ENCODE measurements at places on chromosomes 4 and X.
A peak's percentile ranks its signal among the peaks of the same experiment; 100 is the strongest.

DNA sequence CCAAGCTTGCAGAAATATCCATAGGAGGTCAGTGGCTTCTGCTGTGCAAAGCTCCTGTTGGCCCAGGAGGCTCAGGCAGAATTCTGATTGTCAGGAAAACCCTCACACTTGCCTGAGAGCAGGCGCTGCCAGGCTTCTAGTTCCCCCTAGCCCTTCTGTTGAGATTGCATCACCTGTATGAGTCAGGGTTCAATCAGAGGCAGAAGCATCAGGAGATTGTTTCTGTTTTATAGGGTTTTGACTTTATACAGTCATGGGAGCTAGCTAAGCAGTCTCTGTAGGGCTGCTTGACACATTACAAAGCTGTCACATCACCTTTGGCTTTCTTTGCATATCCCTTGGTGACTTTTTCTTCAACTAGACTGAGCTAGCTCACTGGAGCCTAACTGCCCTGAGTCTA, 27.8 kb downstream of the DIPK2B start:
- peak; percentile 52 for DNase-seq

DNA sequence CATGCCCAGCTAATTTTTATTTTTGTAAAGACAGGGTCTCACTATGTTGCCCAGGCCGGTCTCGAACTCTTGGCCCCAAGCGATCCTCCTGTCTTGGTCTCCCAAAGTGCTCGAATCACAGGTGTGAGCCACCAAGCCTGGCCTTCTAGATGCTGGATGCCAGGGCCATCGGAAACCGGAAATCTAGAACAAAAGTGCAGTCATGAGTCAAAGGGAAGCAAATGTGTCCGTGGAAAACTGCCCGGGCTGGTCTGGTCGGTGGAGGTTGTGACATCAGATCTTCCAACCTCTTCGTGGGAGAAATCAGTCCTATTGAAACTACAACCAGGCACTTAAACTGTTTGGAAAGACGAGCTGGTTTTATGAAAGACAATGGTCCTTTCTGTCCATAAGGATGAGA, 92.3 kb upstream of the SHOX start:
- DNase-seq, result no peak

- DNase-seq, result no peak
Measured at GRCh38 chr4:39043861-39044363, 11.7 kb upstream of the TMEM156 start.

DNA sequence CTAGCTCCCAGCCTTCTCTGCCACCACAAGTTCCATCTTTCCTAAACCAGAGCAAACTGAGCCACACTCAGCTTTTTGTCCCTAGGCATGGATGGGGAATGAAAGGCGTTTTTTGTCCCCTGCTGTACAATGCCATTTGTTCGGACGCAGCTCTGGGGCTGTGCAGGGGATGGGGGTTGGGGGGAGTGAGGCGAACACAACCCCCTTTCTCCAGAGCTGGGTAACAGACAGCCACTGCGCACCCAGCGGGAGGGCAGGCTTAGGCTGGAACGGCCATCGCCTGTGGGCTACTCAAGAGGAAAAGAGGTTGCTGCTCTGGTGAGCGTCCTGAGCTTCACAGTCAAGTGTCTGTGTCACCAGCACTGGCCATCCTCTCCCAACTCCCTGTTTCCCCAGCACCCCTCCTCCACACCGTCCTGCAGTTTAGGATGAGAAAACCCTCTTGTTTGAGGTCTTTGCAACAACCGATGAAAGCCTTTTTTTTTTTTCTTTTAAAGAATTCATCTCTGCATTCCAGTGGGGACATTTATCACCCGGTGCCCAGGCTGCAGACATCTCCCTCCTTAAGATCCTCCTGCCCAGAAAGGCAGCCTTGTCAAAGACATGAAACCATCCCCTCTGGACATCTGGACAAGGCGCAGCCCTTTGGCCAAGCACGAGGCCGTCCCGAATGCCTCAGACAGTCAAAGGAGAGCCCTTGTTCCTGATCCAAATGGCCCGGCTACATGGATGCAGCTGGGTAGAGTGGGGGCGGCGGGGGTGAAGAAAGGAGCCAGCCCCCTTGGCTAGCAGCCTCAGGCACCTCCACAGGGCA, 419.6 kb downstream of the BCOR start:
- DNase-seq, result no peak

DNA sequence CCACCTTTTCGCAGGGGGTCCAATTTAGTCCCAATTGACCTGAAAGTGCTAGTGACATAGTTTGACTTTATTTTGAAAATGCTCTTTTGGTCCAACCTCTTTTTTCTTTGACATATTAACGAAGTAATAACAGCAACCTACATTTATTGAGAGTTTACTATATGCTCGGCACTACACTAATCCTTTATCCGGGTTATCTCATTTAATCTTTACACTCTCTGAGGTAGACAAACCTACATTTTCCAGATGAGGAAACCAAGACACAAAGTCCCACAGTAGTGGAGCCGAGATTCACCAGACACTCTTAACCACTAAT, 307 bp upstream of the ATRX start:
- DNase-seq, result no peak

DNA sequence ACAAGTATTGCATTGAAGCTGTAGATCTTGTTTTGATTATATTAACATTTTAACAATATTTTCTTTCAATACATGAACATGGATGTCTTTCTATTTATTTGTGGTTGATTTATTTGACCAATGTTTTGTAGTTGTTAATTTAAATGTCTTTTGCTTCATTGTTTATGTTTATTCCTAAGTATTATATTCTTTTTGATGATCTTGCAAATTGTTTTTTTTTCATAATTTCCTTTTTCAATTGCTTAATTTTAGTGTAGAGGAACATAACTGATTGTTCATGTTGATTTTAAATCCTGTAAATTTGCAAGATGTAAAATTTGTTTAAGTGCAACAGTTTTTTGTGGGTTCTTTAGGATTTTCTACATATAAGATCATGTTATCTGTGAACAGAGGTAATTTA, 744.1 kb downstream of the FAM133A start:
- DNase-seq, result no peak

- peak; percentile 79 for DNase-seq
Measured at GRCh38 chr4:105996845-105997244, 101.6 kb downstream of the NPNT start.

GRCh38 chrX:72297953-72298730, 7.6 kb downstream of the CITED1 start:
- no peak for DNase-seq

DNA sequence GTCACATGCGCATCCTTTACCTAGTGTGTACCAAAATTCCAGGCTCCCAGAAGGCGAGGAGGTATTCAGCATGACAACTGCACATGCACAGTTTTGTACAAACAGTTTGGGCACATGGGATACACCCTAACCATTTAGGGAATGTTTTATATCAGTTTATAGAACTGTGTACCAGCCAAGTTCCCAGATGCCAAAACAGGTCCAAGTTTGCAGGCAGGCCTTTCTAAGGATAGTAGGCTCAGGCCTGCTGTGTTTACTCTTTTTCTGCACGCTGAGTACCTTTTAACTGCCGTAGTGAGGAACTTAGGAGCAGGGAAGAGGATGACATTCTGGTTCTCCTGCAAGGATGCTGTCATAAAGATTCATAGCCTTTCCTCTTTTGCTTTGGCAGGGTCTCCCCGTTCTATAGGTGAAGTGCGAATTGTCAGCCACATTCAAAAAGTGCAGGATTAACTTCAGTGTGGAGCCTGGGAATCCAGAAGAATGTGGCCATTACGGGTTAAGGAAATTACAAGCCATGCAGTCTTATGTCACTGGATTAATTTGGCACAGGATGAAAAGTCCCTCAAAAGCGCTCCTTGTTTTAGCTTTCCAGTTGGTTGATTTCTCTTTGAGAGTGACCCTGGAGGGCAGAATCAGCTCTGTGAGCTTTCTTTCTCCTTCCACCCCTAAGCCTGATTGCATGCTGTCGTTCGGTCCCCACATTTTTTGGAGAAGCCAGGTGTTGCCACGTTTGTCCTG, 259.8 kb downstream of the ARHGAP10 start:
- no peak for DNase-seq

GRCh38 chr4:91058345-91058744, 931.2 kb downstream of the CCSER1 start:
- no peak for DNase-seq

GRCh38 chr4:145618932-145619638, at the start of gene MMAA:
TSS of gene MMAA (plus strand) at chr4:145619385. CDS start at chr4:145639140, 19,755 bp downstream.
- DNase-seq, result peak; percentile 83

DNA sequence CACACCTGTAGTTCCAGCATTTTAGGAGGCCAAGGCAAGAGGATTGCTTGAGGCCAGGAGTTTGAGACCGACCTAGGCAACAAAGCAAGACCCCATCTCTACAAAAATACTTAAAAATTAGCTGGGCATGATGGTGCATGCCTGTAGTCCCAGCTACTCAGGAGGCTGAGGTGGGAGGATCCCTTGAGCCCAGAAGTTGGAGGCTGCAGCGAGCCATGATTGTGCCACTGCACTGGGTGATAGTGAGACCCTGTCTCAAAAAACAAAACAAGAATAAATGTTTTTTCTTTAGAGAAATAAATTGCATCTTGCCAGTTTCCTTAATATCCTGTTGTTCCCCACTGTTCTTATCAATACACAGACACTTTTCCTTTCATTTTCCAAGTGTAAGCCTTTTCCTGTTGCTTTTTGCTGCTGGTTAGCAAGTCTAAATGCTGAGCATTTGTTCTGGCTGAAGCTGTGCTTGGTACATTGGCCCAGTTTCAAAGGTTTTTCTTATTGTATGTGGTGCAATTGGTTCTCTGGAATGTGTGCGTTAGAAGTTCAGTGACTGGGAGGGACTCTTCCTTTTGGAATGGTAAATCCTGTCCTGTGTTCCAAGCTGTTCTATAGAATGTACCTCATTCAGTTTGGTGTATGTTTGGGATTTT, 98.2 kb downstream of the AFF1 start:
- DNase-seq, result no peak

- DNase-seq, result no peak
Measured at GRCh38 chrX:111375747-111376146, 36.2 kb downstream of the DCX start.

DNA sequence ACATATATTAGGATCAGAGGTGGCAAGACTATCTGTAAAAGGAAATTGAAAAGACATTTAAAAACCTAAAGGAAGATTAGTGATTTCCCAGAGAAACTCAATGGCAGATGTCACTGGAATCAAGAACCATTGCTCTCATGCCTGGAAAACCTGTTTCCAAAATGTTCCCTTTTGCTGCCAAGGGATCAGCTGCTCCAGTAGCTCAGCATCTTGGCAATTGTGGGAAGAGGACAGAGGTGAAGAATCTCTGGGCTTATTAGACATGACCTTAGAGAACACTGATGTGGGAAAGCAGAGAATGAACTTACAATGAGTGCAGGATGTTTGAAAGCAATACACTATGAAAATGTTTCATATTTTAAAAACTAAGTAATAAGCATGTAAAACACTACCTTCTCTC, 98.3 kb downstream of the SHROOM3 start:
- DNase-seq, result no peak

DNA sequence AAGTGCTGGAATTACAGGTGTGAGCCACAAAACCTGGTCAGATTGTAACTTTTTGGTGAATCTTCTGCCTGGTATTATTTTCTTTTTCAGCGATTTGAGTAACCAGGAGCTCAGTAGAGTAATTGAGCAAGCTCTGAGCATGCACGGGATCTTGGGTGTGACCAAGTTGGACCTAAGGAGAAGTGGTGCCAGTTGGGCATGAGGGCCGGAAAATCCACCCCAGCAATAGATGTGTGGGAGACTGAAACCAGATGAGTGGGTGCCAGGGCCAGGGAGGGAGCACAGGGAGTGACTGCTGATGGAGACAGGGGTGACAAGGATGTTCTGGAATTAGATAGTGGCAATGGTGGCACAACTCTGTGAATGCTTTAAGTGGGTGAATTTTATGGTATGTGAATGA, 3.7 kb upstream of the CCNQ start:
- DNase-seq, result no peak

GRCh38 chrX:31228909-31229308, 157.1 kb upstream of the FTHL17 start:
- no peak for DNase-seq

- no peak for DNase-seq
Measured at GRCh38 chrX:109475174-109475891, 6.6 kb downstream of the GUCY2F start.

GRCh38 chrX:17590892-17591740, 146.2 kb upstream of the SCML1 start:
- DNase-seq, result peak; percentile 52

DNA sequence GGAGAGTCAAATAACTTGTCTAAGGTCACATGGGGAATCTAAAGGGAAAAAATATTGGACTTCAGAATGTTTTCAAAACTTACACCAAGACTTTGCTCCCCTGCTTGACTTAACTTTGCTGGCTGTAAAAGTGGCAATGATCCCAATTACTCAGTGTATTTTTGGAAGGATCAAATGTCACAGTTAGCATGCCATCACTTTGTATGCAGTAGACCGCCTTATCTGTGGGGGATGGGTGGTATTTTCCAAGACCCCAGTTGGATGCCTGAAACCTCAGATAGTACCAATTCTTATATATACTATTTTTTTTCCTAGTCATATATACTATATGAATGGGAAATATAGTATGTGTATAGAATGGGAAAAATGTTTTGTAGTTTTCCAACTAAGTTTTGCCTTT, 53.4 kb downstream of the COL4A6 start:
- DNase-seq, result no peak

DNA sequence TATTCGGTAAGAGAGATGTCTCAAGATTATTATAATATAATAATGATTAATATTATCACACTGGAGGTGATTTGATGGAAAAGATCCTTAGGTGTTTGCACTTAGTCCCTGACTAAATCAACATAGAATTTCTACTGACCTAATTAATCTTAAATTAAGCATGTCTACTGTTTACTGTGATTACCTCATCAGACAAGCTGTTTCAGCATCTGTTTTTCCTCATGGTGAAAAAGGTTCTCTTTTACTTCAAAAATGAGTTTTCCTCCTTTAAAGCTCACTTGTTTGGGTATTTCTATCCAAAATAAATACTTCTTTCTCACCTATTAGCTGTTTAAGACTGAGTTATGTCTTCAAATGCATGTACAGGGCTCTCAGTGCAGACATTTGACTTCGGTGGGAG, 407.8 kb downstream of the NKX6-1 start:
- DNase-seq, result no peak

DNA sequence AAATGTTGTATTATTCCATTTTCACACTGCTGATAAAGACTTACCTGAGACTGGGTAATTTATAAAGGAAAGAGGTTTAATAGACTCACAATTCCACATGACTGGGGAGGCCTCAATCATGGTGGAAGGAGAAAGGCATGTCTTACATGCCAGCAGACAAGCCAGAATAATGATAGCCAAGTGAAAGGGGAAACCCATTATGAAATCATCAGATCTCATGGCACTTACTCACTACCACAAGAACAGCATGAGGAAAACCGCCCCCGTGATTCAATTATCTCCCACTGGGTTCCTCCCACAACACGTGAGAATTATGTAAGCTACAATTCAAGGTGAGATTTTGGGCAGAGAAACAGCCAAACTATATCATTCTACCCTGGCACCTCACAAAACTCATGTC, 2535.1 kb downstream of the ARAP2 start:
- peak; percentile 85 for DNase-seq

- DNase-seq, result no peak
Measured at GRCh38 chrX:84830836-84831235, 172.8 kb upstream of the APOOL start.

DNA sequence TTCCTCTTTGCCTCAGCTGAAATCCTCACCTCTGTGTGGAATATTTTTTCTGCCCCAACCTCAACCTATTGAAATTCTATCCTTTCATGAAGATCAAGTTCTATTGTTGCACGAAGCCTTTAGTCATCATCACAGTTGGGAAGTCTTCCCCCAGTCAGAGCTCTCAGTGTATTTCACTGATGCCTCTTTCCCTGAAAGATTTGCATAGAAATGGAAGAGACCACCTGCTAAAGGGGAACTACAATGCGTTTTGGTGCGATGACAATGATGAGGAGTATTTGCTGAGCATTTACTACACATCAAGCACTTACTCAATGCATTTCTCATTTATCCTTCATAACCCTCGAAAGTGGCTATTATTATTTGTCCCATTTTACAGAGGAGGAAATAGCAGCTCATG, 151.2 kb upstream of the KLF3 start:
- no peak for DNase-seq
